ENCODE measurements at places on chromosomes 4 and X.

- DNase-seq, result no peak
Observed at GRCh38 chr4:70589785-70590184, 2.3 kb upstream of the AMBN start.

- no peak for DNase-seq
Observed at GRCh38 chr4:111031596-111031995, 408.7 kb upstream of the PITX2 start.

GRCh38 chr4:85548116-85548515 lies 73.2 kb downstream of the ARHGAP24 start:
- DNase-seq, result no peak

- no peak for DNase-seq
Observed at GRCh38 chrX:131812847-131813825, 210.0 kb upstream of the STK26 start.

DNA sequence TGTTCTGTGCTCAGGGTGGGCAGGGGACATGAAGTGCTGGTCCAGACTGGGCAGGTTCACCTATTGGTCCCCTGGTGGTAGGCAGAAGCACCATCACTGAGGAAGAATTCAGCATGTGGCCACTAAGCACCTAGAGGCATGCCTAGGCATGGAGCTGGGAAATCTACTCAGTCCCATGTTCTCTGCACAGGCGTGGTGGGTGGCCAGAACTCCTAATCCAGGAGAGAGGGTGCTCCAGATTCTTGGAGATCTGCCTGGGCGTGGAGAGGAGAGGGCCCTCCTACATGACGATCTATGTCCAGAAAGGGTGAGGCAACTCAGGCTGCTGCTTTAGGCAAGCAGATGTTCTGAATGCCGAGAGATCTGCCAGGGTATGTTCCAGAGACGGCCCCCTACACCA lies 44.6 kb upstream of the MAGEC2 start:
- DNase-seq, result no peak
